Hematopoietic multipotent progenitor cell treated with erythropoietin and hydrocortisone succinate and interleukin-3 and kit ligand, for 17 days (in vitro differentiated cells): ENCODE measurements at places on chromosomes 2 and 18.

DNA sequence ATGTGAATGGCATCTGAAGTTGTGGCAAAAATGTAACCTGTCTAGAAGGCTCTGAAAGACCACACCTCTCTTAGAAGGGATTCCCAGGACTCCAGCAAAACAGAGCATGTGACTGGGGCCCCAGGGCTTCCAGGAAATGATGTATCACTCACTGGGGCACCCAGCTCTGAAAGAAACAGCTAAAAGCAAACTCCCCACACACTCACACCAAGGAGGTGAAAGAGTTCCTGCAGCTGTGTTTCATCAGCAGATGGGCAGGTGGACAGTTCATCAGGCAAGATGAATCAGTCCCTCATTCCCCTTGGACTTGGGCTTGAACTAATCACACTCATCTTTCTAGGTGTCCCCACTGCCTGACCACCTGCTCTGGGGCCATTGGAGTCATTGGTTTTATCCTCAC is 76.2 kb downstream of the CCBE1 start:
- no peak for DNase-seq

GRCh38 chr2:18159896-18160295 is 281.4 kb downstream of the KCNS3 start:
- no peak for DNase-seq

DNA sequence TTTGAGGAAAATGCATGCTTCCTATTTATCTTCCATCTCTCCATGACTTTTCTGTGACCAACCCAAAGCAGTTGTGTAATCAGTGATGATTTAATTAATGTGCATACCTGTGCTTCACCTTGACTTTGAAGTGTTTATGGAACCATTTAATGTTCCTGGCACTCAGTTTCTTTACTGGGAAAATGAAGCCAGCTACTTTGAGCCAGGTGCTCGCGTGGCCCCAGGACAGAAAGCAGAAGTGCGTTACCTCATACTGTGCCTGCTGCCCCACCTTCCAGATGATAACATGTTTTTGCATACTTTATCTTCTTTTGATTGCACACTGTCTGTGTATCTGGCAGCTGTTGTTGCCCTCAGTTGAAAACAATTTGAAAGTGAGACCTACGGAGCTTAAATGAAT is 61.3 kb downstream of the PMAIP1 start:
- peak; percentile 17 for DNase-seq

- no peak for DNase-seq
These were observed 282.7 kb upstream of the STON1 start for GRCh38 chr2:48247206-48247605.

GRCh38 chr18:30280861-30281470 is 761.6 kb downstream of the DSC3 start:
- DNase-seq = no peak

DNA sequence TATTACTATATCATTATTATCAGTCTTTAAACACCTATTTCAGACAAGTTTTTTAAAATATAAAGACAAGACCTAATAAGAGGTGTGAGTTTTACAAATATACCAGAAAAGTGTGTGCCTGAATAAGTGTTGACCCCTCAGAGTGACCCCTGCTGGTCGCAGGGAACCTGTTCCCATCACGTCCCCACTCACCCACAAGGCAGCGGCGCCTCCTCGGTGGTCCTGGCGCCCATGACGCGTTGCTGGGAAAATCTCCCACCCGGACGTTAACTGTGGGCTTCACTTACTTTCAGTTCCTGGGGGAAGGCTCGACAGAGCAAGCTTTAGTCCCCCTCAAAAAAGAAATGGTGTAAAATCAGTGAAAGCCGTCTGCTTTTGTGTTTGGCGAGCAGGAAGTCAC is 93.5 kb downstream of the TMEM18 start:
- DNase-seq = no peak

GRCh38 chr18:76730901-76731300 is 91.5 kb upstream of the ZNF236 start:
- no peak for DNase-seq
